ENCODE measurements at places on chromosomes 12 and 14.

DNA sequence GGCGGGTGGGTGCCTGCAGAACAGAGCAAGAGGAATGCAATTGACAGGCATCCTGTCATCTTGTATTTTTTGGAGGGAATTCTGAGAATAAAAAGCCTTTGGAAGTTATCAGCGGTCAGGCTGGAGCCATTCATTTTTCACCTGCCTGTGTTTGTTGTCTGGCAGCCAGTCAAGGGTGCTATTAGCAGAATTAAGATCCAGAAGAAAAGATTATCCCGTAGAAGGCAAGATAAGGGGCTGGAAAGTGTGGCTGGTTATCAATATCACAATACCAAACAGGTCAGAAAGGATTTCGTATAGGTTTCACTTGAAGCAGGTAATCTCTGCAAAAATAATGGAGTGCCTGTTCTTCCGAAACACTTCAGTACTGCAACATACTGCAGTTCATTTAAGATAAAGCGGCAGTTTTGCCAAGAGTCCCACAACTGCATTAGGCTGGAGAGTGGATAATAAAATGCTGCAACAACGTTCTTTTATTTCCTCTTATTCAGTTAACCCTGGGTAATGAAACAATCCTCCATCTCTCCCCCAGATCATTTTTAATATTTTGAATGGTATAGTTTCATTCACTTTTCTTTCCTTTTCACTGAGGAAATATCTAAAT, 171.2 kb upstream of the CDKN3 start:
- DNase-seq, result no peak

GRCh38 chr12:80792861-80793260, 76.1 kb downstream of the MYF5 start:
- no peak for DNase-seq

GRCh38 chr12:92927436-92928281, 1.4 kb downstream of the EEA1 start:
- no peak for DNase-seq

GRCh38 chr14:54209511-54210250, 187.1 kb upstream of the CDKN3 start:
- DNase-seq, result no peak

DNA sequence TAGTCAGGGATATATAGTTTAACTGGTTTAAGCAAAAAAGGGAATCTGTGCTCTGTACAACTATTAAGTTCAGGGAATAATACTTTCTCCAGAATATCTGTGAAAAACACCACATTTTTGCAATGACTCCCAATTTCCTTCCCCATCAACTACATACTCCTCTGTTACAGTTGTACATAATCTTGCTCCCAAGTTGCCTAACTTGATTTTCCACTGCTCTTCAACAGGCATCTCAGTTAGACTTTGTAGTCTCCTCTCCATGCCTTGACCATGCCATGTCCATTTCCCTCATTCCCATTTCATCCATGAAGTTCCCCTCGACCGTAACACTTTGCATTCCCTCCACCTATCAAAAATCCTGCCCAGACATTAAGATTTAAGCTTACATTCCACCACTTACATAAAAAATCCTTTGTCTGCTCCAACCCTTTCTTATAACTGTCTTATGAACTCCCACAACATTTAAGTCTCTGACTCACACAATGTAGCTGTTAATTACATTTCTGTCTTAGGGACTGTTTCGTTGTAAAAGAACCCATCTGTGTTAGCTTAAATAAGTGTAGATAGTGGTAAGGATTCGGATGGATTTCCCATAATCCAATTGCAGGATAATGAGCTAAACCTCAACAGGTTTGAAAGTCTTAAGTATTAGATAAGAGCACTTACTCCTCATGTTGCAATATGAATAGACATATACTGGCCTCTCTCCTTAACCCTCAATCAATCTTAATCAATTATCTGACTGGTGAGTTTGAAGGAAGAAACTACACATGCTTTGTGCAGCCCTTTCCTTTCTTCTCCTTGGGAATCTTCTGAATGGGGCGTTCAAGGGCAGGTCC, 156.5 kb downstream of the PAWR start:
- no peak for DNase-seq

- DNase-seq, result no peak
Measured at GRCh38 chr12:69910694-69911093, 85.7 kb downstream of the MYRFL start.

- DNase-seq, result peak; percentile 52
Measured at GRCh38 chr12:182381-182892, 31.5 kb downstream of the SLC6A12 start.

- DNase-seq, result peak; percentile 45
Measured at GRCh38 chr14:103126873-103127304, 3.6 kb downstream of the TNFAIP2 start.

GRCh38 chr12:79725987-79726386, 35.2 kb upstream of the PAWR start:
- DNase-seq, result no peak

DNA sequence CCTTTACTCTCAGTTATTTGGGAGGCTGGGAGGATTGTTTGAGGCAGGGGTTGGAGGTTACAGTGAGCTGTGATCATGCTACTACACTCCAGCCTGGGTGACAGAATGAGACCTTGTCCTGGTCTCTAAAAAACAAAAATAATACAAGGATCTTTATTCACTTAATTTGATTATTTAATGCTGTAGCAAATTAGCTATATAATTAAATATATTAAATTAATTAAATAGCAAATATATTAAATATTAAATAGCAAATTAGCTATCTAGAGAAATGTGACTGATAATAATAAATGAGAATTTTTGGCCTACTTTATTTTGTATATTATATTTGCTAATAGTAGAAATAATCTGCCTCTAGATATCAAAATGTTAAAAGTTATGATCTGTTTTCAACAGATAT, 298.8 kb upstream of the NAV3 start:
- no peak for DNase-seq

DNA sequence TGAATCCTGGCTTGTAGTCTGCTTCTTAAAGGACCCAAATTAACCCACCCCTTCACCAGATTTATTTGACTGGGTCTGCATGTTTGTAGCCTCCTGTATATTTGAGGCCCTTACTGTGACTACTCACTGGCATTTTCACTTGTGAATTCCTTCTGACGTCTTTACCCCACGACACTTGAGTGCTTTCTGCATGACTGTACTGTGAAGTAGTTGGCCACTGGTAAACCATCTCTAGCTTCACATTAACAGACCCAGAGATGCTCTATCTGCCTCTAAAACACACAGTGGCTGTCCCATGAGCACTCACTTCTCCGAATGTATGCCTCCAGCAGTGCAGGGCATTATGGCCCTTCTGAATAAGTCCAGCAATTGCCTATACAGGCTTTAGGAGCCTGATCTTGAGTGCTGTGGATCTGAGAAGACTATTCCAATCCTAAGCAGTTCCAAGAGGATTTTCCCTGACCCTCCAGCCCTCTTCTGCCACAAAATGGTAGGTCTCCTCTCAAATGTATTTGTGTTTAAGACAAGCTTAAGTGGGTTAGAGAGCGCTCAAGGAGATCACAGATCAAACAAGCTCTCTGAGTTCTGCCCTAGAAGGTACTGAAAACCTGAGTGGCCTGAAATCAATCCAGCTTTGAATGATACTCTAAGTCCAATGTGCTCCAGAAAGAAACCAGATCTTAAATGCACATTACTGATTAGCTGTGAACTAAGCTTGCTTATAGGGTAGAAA, 534.7 kb downstream of the RPS29 start:
- DNase-seq, result no peak

GRCh38 chr12:123617580-123617979, 15.7 kb downstream of the DDX55 start:
- DNase-seq, result no peak

DNA sequence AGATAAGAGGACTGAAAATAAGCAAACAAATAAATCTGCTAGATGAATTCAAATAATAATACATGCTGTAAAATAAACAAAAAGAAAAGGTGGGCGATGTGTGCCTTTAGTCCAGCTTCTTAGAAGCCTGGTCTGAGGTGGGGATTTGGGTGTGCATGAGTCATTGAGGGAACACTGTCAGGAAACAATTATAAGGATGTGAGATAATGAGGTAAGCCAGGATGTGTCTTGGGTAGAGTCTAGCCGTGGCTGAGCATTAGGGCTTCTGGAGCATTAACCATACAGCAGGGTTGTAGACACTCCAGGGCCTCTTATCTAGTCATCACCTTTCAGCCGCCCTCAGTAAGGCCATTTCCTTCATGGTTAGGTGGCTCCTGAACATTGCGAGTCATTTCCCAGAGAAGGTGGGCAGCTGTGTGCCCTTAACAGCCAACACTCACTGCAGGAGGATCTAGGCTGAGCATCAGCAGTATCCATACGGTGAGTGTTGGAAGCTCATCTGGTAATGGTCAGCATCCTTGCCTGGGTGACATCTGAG, 405.6 kb downstream of the GLT1D1 start:
- DNase-seq, result no peak

- DNase-seq, result no peak
Measured at GRCh38 chr12:588024-588322, 75.3 kb downstream of the NINJ2 start.

DNA sequence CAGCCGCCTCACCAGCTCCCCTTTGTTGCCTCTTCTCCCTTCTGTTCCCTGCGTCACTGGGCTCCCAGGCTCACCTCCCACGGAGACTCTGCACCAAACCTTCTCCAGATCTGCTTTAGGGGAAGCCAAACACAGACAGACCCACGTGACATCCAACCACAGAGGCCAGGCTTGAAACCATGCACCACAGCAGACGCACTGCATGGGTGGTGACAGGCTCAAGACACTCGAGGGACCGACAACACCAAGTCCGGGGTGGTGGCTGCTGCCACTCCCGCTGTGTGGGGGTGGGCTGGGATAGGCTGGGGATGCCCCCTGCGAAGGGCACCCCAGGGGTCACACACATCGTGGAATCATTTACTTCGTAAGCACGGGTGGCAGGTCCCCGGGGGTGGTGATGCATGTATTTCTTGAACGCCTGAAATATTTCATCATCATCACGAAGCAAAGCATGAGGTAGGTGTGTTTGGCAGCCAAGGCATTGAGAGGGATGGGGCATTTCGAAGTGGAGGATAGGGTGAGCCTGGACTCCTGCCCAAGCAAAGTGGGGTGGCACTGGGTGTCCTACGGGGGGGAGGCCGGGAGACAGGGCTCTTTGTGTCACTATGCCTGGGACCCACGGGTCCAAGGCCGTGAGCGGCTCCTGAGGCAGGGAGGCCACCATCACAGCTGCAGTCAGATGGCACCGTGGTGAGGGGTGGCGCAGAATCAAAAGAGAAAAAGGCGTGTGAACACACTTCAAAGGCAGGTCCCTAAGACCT, 66.8 kb upstream of the RFLNA start:
- DNase-seq, result no peak

DNA sequence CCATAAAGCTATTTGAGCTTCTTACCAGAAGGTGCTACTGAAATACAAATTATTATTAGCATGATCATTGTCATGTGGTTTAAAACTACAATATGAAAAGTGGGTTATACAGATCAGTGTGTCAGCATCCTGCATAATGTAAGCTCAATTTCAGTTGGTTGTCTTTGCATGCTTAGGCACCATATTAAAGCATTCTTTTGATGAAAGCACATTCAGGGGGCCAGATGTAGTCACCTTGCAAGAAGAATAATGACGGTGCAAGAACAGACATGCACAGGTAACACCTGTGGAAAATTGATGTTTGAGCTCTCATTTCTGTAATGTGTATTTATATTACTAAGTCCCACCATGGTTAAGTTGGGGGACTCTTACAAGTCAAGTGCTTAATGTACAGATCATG, 123.9 kb downstream of the PAX9 start:
- no peak for DNase-seq

- no peak for DNase-seq
Measured at GRCh38 chr12:96872961-96873360, 34.1 kb upstream of the NEDD1 start.

DNA sequence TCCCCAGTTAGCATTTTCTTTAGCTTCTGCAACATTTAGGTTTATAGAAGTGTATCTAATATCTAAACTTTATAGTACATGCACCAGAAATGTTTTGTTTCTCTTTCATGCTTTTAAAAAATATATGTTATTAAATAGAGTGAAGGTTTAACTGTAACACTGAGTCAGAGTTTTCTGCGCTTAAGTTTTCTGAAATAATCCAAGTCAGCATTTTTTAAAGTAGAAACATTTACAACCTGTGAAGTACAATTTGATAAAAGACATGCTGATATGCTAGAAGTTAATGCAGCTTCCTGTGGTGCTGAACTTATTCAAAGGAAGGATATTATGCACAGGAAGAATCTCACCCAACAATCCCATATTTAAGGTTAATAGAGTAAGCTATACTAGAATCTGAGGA, 1096.8 kb downstream of the LRFN5 start:
- DNase-seq, result no peak

GRCh38 chr14:96934638-96935330, 137.6 kb downstream of the VRK1 start:
- no peak for DNase-seq

GRCh38 chr12:60391051-60391450, 795.2 kb downstream of the SLC16A7 start:
- no peak for DNase-seq

Measured in heart left ventricle (tissue), 16 donors.